ENCODE measurements at places on chromosomes 2 and 18. TPM values are rescaled to one million over a fixed set of nuclear protein-coding genes. Genes with fewer than 3 reads are reported as not detected.

CNOT11 gene
- total RNA-seq: 80.7 TPM

DIS3L2 gene
- 43.4 TPM for total RNA-seq

PSD4 gene
- total RNA-seq: 329 TPM

VWA3B gene
- total RNA-seq: not detected

- DNase-seq: no peak
These were observed 58.5 kb upstream of the RAB27B start for GRCh38 chr18:54769526-54770464.

GRCh38 chr2:171178993-171179392 lies 18.3 kb upstream of the TLK1 start:
- DNase-seq: no peak

- DNase-seq: no peak
These were observed 366.3 kb upstream of the FANCL start for GRCh38 chr2:58607448-58607847.

DNA sequence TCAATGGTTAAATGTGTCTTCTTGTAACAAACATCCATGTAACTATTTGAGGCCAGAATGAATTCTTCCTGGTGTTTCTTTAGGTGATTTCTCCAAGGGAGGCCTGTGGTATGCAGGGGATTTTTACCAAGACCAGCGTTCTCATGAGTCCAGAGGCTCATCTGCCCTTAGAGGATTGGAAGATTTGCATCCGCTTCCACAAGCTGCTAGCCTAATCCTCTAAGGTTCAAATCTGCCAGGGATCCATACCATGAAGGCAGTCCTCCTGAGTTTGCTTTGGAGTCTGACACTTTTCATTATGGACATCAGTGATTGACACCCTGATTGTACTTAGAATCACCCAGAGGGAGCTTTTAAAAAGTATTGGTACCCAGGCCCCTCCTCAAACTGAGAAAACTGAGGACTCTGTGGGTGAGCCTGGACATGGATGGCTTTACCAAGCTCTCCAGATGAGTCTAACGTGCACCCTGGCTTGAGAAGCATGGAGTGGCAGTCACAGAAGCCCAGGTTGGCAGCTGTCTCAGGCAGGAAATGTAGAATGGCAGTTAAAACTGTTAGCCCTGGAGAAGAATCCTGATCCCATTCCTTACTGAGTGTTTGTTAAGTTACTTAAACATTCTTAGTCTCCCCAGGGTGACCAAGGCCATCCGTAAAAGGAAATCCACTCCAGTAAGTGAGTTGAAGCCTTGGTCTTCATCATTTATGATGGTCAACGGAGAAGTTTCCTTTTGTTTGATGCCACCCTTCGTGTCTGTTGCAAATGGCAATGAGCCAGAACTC lies 95.3 kb upstream of the RMDN2 start:
- no peak for DNase-seq

- no peak for DNase-seq
These were observed 13.5 kb downstream of the PPP1CB start for GRCh38 chr2:28764909-28765711.

GRCh38 chr18:32930695-32931301 lies 158.0 kb upstream of the KLHL14 start:
- no peak for DNase-seq

- no peak for DNase-seq
These were observed 1.7 kb upstream of the PRLH start for GRCh38 chr2:237564526-237565131.

DNA sequence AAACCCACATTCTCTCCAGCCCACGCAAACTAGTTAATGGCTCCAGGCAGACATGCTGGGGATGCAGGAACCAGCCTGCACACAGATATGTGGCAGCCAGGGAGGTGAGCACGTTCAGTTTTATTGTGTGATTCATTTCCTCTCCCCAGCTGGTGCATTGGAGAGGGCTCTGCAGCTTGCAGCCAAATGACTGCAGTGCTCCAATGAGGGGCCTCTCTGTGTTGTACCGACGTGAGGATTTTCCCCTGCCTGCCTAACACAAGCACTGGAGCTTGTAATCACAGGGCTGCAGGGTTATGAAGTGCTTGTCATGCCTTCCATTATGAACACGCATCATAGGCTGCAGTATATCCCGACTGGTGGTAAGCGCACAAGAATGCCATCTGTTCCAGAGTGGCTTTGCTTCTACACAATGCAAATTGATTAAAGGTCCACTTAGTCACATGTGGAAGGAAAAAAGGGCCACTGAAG lies 92.3 kb upstream of the THUMPD2 start:
- no peak for DNase-seq

GRCh38 chr18:76725445-76725844 lies 96.9 kb upstream of the ZNF236 start:
- no peak for DNase-seq

Data from activated CD4-positive, alpha-beta T cell treated with anti-CD3 and anti-CD28 coated beads, Interleukin-2, amount 10 ng/mL, durations not matched to agents 7 days and 5 days (primary cell).